ENCODE measurements at places on chromosomes 6 and 20.
A peak's percentile ranks its signal among the peaks of the same experiment; 100 is the strongest.

GRCh38 chr20:57780398-57780797 lies 70.6 kb upstream of the PMEPA1 start:
- no peaks in the 10 kb centered on the region for H3K4me1 ChIP-seq
- DNase-seq: no peak
- H3K27ac ChIP-seq: no peak overlapping the region
- no peaks in the 10 kb centered on the region for H3K36me3 ChIP-seq
- H3K4me3 ChIP-seq: no peak overlapping the region

DNA sequence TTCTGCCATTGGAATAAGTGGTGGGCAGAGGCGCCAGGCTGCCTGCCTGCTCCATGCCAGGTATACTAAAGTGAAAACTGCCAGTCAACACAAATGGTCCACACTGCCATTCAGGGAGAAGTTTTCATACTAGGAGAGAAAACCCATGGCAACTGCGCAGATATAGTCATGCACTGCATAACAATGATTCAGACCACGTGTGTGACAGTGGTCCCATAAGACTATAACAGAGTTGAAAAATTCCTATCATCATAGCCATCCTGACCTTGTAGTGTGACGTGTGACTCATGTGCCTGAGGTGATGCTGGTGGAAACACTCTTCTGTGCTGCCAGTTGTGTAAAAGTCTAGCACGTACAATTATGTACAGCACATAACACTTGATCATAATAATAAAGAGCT lies 25.1 kb downstream of the ZC3H12D start:
- DNase-seq: no peak
- peaks cover 8% of the 10 kb centered on the region for H3K4me1 ChIP-seq
- no peaks in the 10 kb centered on the region for H3K27me3 ChIP-seq
- peaks cover 78% of the 10 kb centered on the region for H3K36me3 ChIP-seq
- H3K4me3 ChIP-seq: no peak overlapping the region

DNA sequence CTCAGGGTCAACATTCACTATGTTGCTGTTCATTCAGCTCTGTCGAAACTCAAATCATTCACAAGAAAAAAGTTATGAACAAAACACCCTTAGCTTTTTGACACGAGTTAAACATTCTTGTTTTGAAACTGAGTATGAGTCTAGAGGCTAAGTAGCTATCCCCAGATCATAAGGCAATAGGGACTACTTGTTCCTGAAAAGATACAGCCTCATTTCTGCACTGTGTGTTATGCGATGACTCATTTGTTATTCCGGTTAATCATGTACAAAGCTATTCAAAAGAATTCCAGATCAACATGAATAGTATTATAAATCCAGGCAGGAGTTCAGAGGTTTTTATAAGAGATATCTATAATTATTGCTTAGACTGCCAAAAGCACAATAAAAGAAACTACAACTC lies 908.0 kb downstream of the QKI start:
- DNase-seq: no peak
- H3K27me3 ChIP-seq: no peaks in the 10 kb centered on the region
- H3K4me1 ChIP-seq: no peaks in the 10 kb centered on the region
- H3K4me3 ChIP-seq: no peak overlapping the region

DNA sequence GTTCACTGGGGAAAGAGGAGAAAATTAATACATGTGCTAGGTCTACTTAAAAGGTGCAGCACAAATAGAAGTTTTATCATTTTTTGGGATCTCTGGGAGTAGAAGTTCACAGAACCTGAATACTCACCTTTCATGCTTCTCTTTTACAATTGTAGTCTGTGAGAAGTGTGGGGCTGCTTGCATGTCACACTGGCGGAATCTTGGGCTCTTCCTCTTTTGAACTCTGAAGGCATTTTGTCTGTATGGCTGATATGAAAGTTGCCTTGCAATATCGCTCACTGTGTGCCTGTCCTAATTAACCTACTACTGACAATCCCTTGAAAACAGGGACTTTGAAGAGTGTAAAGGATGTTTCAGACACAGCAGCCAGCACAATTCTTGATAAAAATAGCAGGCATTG lies 65.9 kb upstream of the CLDN20 start:
- H3K4me1 ChIP-seq: no peaks in the 10 kb centered on the region
- H3K4me3 ChIP-seq: no peak overlapping the region
- no peak for DNase-seq
- H3K27ac ChIP-seq: no peak overlapping the region
- H3K36me3 ChIP-seq: no peaks in the 10 kb centered on the region
- H3K27me3 ChIP-seq: peaks cover 2% of the 10 kb centered on the region

- H3K27me3 ChIP-seq: no peaks in the 10 kb centered on the region
- DNase-seq: no peak
- H3K4me1 ChIP-seq: peaks cover 26% of the 10 kb centered on the region
- H3K27ac ChIP-seq: no peak overlapping the region
- H3K36me3 ChIP-seq: no peaks in the 10 kb centered on the region
Observed at GRCh38 chr20:49594931-49595315, 27.0 kb upstream of the PTGIS start.

- H3K27ac ChIP-seq: no peak overlapping the region
- no peaks in the 10 kb centered on the region for H3K27me3 ChIP-seq
- no peaks in the 10 kb centered on the region for H3K4me1 ChIP-seq
- H3K4me3 ChIP-seq: no peak overlapping the region
- no peaks in the 10 kb centered on the region for H3K36me3 ChIP-seq
Observed at GRCh38 chr6:157443066-157443800, 62.2 kb downstream of the ZDHHC14 start.

DNA sequence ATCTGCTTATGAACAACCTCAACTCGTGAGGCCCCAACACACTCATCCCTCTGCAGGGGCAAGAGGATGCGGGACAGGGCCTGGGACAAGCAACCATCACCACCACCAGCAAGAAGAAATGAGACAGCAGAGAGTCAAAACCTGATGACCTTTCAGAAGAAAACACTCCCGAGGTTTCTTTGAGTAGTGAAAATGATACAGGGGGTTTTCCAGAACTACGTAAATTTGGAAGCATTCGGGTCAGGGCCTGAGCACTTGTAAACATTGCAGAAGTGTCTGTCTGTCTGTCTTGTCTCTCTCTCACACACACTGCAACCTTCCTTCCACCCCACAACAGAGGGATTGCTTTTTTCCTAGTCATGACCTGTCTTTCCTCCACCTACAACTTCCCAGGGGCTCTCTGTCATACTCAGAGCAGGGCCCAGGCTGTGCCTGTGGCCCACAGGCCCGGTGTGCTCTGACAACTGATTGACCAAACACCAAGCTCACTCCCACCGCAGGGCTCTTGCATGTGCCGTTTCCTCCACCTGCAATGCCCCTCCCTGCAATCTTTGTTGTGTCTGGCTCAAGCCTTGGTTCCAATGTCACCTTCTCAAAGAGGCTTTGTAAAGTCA lies 90.9 kb downstream of the BMP7 start:
- no peak for DNase-seq
- no peak overlapping the region for H3K4me3 ChIP-seq
- no peaks in the 10 kb centered on the region for H3K4me1 ChIP-seq
- H3K27me3 ChIP-seq: no peaks in the 10 kb centered on the region

DNA sequence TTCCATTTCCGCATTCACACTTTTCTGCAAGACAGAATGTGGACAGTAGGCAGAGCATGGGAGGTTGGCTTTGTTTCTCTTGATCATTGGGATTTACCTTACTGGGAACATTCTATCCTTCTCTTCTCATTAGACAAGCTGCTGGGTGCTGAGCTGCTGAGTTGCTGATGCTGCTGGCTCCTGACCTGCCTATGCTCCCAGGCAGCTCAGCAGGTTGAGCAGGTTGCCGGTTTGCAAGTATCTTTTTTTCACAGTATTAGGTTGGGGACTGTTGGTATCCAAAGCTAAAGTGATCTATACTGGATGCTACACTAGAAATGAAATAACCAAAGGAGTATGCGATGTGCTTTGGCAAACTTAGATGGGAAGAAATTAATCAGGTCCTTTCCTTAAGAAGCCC lies 23.7 kb upstream of the ADGRF4 start:
- no peaks in the 10 kb centered on the region for H3K27me3 ChIP-seq
- no peak overlapping the region for H3K27ac ChIP-seq
- no peak overlapping the region for H3K4me3 ChIP-seq
- DNase-seq: no peak
- no peaks in the 10 kb centered on the region for H3K36me3 ChIP-seq

DNA sequence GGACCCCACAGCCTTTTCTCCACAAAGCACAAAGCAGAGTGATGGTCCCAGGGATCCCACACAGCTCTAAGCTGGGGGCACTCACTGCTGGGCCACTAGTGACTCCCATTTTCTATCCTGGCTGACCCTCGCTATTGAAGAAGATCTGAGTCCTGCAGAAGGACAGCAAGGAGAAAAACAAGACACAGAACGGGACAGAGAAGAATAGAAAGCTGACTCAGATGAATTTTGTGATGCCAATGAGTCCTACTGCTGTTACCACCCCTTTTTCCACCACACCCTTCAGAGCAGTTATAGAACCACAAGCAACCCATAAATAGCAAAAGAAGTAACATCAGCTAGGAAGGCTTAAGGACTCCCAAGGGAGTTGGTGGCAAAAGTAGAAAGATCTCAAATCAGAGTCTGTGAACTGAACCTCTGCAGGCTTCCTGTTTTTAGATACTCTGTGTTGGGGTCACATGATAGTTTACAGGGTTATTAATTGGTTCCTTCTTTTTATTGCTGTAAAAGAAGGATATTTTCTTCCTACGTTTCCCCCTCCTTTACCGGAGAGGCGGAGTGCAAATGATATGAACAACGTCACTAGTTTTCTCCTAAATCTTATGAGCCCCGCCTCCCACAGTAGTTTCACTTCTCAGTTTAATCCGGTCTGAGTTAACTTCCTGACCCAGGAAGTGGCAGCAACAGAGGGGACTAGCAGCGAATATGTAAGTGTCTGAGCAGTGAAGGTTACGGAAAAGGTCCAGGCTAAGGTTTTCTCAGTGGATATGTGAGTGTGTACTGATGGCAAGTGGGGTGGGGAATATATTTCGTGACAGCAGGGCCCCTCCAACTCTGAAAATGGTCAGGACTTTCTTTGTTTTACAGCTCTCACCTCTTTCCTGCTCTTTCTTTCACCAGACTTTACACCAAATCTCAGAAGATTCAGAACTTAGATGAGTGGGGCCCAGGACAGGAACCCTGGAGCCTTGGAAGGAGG lies at the start of gene TRIM38:
Gene TRIM38, plus strand, starts transcription at position 654 of the 979 bp plus-strand sequence. CDS start 3,721 bp downstream, outside the sequence.
- H3K4me3 ChIP-seq: peak within 1 kb of the TSS; percentile 58
- H3K4me1 ChIP-seq: peaks cover 60% of the 10 kb centered on the region
- no peaks in the 10 kb centered on the region for H3K27me3 ChIP-seq

DNA sequence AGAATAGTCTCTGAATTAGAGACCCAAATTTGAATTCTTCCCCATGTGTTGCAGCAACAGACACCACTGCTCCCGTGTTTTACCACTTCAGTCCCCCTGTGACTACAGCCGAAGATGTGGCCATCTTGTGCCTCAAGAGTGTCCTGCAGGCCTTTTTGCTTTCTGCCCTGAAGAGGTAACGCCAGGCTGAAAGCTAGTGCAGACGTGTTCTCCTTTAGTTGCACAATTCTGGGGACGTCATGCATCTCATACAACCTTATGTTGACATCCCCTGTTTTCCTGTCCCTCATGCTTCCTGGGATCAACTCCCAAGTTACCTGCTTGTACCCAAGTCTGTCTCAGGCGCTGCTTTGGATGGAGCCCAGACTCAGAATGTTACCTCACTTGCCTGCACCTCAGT lies 69.1 kb upstream of the SLC22A23 start:
- H3K36me3 ChIP-seq: no peaks in the 10 kb centered on the region
- DNase-seq: no peak
- no peak overlapping the region for H3K27ac ChIP-seq
- H3K4me1 ChIP-seq: no peaks in the 10 kb centered on the region

DNA sequence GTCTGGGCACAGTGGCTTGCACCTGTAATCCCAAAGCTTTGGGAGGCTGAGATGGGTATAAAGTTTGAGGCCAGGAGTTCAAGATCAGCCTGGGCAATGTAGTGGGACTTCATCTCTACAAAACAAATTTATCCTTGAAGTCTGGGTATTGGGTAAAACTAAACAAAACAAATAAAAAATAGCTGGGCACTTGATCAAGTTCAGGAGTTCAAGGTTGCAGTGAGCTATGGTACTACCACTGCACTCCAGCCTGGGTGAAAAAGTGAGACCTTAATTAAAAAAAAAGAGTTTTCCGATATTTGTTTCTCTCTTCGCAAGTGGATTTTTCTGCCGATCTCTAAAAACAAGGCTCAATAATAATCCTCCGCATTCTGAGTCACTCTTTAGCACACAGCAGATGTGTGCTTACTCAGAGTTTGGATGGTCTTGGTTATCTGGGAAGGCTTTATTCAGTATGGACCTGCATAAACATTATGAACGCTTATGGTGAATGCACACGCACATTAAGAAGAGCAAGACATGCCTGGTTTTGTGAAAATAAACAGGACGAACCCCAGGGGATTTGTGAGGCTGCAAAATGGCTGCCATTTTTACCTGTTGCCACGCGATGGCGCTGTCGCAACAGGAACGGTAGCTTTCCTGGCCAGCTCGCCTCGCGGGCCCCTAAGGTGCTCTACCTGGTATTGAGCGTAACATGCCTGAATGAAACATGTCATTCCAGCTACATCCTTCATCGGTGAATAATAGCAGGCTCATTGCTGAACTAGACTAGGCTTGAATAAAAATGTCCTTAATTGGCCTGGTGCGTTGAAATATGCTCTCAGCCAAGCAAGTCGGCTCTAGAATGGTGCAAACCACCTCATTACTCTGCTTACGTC lies 6.0 kb downstream of the OPN5 start:
- no peaks in the 10 kb centered on the region for H3K4me1 ChIP-seq
- DNase-seq: peak; percentile 24
- H3K27ac ChIP-seq: no peak overlapping the region
- no peaks in the 10 kb centered on the region for H3K36me3 ChIP-seq
- no peak overlapping the region for H3K4me3 ChIP-seq

DNA sequence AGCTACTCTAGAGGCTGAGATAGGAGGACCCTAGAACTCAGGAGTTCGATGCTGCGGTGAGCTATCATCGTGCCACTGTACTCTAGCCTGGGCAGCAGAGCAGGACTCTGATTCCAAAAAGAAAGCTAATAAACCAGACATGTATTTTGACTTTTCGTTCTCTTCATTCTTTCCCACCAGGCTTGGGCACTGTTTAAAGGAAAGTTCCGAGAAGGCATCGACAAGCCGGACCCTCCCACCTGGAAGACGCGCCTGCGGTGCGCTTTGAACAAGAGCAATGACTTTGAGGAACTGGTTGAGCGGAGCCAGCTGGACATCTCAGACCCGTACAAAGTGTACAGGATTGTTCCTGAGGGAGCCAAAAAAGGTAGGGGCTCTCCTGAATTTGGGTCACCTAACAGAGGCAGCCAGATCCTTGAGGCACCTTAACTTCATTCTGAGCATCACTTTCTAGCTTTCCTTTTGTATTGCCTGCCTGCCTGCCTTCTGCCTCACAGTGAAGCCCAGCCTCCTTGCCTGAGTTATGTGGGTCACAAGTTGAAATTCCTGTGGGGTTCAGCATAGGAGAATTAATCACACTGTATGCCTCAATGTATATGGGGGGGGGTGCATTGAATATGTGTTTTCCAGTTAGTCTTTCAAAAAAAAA lies 3.2 kb downstream of the IRF4 start:
- no peak overlapping the region for H3K27ac ChIP-seq
- H3K4me1 ChIP-seq: peaks cover 13% of the 10 kb centered on the region
- H3K27me3 ChIP-seq: no peaks in the 10 kb centered on the region
- H3K36me3 ChIP-seq: no peaks in the 10 kb centered on the region
- no peak for DNase-seq
